ENCODE measurements at places on chromosomes 13 and 19.

DNA sequence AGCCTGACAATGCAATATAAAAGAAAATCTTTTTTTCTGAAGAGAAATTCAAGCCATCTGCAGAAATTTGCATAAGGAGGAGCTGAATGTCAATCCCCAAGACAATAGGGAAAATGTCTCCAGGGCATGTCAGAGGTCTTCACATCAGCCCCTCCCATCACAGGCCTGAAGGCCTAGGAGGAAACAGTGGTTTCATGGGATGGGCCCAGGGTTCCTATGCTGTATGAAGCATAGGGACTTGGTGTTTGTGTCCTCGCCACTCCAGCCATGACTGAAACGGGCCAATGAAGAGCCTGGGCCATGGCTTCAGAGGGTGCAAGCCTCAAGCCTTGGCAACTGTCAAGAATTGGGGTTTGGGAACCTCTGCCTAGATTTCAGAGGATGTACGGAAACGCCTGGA is 883.5 kb downstream of the UQCRFS1 start:
- DNase-seq, result no peak

- no peak for DNase-seq
These were observed 352.7 kb upstream of the SGCG start for GRCh38 chr13:22828081-22828480.

GRCh38 chr13:57624565-57625435 is 6.7 kb upstream of the PCDH17 start:
- DNase-seq, result no peak

- DNase-seq, result peak; percentile 85
These were observed 11.1 kb upstream of the ARRDC2 start for GRCh38 chr19:17996826-17997316.

DNA sequence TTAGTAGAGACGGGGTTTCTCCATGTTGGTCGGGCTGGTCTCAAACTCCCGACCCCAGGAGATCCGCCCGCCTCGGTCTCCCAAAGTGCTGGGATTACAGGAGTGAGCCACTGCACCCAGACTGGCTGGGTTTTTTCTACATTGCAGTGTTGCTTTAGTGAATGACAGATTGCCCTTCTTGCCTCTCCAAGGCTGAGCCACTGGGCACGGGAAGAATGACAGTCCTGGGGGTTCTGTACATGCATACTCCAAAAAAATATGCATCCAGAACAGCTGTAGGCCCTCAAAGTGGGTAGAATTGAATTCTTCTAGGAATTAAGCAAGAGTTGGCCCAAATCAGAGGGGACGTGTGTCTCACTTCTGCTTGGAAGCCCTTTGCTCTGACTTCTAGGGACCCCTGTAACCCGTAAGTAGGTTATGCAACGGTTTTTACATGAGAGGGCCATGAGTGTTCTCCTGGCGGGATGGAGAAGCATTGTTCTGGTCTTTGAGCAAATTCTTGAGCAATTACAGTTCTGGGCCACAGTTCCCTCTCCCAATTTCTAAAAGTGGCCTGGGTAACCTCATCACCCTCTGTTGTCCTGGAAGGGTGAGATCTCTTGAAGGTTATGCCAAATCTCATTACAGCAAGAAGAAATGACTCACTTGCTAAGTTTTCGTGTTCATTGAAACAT is 3.6 kb downstream of the ACTN4 start:
- no peak for DNase-seq

DNA sequence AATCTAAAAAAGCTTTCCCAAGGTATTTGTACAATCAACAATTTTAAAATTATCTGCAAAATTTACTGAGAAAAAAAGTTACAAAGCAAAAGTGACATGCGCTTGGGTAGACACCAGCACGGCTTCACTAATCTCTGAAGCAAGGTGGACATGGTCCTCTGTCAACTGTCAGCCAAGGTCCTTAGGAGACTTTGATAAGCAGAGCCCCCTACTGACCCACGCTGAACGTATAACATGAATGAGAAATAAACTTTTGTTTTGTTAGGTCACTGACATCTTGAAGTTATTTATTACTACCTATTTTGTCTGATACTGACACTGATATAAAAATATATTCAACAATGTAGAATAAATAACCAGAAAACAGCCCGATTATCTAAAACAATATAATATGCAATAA is 100.7 kb upstream of the OBI1 start:
- DNase-seq, result no peak

GRCh38 chr13:110387451-110388107 is 80.5 kb downstream of the COL4A2 start:
- no peak for DNase-seq

- DNase-seq, result peak; percentile 54
These were observed 6.8 kb downstream of the ANO8 start for GRCh38 chr19:17327654-17328516.

DNA sequence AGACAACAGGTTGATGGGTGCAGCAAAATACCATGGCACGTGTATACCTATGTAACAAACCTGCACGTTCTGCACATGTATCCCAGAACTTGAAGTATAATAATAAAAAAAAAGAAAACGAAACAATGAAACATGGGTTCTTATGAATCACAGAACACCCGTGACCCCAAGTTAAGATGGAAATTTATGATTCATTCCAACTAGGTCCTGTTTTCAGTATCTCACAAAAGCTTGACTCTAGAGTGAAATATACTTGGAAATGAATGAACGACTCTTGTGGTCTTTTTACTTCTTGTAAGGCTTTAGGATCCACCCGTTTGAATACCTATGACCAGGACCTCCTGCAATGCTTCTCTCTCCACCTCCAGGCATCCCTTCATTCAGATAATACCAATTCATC is 3.5 kb upstream of the LILRB4 start:
- DNase-seq, result no peak

DNA sequence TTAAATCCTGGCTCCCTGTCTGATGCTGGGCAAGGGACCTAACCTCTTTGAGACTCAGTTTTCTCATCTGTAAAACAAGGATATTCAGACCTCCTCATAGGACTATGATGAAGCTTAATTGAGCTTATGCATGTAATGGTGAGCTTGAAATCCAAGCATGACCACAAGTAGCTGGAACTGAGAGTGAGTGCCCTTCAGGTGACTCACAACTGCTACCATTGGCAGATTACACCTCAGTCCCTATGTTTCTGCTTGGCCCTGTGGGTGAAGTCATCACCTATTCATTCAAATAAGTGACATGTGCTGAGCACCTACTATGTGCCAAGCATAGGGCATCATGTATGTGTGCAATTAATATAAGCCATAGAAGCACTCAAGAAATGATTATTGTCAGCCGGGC is 25.7 kb downstream of the NOVA2 start:
- no peak for DNase-seq

DNA sequence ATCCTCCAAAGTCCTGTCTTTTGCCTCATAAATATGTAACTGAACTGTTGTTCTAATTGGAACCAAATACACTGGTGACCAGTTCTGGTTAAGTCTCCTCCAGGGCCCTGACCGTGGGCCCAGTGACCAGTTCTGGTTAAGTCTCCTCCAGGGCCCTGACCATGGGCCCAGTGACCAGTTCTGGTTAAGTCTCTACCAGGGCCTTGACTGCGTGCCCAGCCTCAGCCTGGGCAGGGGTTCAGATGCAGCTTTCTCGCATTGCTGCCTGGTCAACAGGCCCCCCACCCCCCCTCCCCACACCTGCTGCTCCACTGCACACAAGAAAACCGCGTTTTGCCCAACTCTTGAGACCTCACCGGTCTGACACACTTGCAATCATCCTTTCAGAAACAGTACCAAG is 3.8 kb upstream of the GRTP1 start:
- no peak for DNase-seq

DNA sequence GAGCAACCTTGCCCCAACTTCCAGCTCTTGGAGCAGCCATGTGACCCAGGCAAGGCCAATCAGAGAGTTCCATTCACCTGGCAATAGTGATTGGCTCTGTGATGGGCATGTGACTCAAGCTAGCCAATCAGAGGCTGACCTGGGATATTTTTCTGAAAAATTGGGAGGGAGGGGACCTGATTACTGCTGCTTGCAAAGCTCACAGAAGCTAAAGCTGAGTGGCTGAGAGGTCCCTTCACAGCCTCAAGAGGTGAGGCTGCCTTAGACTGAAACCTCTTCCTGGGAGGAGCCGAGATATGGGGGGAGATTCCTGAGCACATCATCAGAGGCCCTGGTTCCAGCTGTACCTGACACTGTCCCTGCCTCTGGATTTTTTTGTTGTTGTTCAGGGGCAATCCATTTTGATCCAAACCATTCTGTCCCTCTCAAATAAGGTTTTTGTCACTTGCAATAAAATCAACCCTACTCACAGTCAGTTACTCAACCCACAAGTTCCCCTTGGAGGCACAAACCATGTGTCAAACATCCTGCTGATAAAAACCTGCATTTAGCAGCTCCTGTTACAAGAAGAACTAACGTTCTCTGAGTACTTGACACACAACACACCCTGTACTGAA is 4.8 kb downstream of the CIB3 start:
- no peak for DNase-seq

GRCh38 chr19:23771761-23772674 is 13.3 kb upstream of the ZNF681 start:
- no peak for DNase-seq

DNA sequence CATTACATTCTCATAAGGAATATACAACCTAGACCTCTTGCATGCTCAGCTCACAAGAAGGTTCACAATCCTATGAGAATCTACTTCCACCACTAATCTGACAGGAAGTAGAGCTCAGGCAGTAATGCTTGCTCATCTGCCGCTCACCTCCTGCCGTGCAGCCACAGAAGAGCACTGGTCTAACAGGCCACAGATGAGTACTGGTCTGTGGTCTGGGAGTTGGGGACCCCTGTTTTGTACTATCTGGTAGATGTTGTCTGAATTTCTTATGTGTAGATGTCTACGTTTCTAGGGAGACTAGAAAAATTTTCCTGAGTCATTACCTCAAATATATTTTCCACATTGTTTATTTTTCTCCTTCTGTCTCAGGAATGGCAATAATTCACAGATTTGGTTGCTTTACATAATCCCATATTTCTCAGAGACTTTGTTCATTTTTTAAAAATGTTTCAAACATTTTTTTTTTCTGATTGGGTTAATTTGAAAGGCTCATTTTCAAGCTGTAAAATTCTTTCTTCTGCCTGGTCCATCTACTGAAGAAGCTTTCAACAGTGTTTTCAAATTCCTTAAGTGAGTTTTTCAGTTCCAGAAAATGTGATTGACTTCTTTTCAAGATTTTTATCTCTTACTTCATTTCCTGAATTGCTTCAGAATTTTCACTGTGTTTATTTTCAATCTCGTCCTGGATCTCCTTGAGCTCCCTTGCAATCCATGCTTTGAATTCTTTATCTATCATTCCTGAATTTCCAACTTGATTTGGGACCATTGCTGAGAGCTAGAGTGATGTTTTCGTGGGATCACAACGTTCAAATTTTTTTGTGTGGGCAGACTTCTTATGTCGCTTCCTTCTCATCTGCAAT is 1322.2 kb downstream of the PCDH9 start:
- DNase-seq, result no peak

GRCh38 chr13:78183732-78184131 is 265.1 kb upstream of the EDNRB start:
- no peak for DNase-seq

GRCh38 chr13:67821606-67822005 is 591.5 kb upstream of the PCDH9 start:
- DNase-seq, result no peak

GRCh38 chr19:43636121-43636683 is 3.4 kb downstream of the CADM4 start:
- no peak for DNase-seq

DNA sequence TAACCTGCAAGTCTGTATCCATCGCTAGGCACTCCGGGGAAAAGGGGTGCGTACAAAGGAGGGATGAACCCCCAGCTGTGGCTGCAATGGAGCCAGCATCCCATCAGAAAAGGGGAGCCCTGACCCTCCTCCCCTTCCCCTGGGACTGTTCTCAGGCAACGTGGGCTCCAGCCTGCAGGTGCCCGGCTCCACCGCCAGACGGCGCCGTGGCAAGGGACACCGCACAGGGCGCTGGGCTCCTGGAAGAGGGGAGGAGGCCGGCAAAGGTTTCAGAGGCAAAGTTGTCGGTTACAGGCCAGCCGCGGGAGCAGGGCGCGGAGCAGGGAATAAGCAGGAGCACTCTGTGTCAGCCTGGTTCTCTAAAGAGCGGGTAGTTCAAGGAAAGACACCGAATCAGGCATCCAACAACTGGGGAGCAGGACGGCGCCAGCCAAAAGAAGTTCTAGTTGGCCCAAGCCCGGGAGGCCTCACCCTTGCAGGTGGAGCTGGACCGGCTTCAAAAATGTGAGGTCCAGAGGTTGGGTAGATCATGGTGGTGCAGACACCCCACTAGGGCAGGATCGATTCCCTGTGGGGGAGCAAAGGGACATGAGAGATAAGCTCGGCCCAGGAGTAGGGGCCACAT is 53.0 kb upstream of the ATP12A start:
- no peak for DNase-seq

GRCh38 chr13:51502153-51502651 is 49.4 kb upstream of the INTS6 start:
- no peak for DNase-seq

DNA sequence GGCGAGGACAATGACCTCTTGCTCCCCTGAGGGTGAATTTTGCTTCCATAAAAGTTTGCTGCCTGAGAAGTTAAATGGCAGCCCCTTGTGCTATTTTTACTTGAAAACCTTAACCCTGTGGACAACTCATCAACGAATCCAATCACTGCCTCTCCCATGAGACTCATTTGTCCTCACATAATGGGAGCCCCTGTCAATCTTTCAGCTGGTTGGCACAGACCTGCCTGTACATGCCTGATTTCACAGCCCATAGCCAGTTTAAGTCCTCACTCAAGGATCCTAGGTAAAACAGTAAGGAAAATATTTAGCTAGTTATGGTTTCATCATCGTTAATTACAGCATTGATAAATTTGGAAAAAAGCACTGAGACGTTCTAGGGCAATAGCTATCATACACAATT is 207.4 kb downstream of the NHLRC3 start:
- no peak for DNase-seq

DNA sequence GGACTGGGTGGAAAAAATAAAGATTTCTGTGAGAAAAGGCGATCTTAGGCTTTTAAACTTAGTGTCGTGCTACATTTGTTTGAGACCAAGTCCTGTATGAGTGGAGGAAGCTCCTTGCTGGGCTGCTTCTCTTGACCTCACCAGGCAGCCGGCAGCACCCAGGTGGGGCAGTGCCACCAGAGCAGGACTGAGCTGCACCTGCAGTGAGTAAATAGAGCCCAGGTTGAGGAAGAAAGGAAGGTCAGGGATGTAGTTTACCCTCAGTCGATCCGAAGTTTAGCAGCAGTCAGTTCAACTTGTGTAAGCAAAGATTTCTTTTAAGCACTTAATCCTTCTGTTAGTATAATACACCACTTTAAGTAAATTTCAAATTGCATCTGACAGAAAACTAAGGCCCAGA is 13.6 kb downstream of the HNRNPM start:
- no peak for DNase-seq

- DNase-seq, result no peak
These were observed 8.9 kb downstream of the TSHZ3 start for GRCh38 chr19:31340042-31341025.

GRCh38 chr19:5628461-5628860 is 5.6 kb downstream of the SAFB start:
- no peak for DNase-seq

GRCh38 chr19:17378271-17378670 is 1.1 kb upstream of the PLVAP start:
- no peak for DNase-seq

Data from activated CD4-positive, alpha-beta T cell treated with anti-CD3 and anti-CD28 coated beads, Interleukin-2, amount 50 U/mL, for 4 hours (primary cell).